ENCODE measurements at places on chromosomes 4 and X.

GRCh38 chr4:40409835-40410234 is 74.7 kb downstream of the CHRNA9 start:
- no peak for DNase-seq

DNA sequence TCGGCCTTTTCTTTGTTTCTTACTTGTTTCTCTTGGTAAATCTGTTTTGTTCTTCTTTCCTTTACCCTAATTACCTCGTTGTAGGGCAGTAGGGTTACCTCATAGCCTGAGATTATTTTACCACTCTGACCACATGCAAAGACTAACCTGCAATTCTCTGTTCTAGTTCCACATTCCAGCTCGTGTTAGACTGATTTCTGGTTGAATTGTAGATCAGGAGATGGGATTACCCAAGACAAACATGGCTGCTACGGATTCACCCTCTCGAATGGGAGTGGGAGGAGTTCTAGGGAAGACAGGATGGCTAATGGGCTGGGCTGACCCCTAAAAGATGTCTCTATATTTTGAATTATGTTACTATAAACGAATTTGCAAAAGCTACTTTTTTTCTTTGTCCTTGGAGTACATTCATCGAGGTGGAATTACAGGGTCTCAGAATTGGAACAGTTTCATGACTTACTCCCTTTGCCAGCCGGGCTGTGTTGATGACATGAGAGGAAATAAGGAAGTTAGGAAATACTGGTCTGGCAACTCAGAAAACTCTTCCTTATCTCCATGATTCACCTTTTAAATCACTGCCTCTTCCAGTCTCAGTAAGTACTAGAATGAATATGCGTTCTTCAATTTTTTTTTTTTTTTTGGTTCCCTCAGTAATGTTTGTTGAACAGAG is 36.7 kb upstream of the FBXW7 start:
- DNase-seq = no peak

GRCh38 chr4:4526401-4526800 is 15.4 kb downstream of the STX18 start:
- no peak for DNase-seq

DNA sequence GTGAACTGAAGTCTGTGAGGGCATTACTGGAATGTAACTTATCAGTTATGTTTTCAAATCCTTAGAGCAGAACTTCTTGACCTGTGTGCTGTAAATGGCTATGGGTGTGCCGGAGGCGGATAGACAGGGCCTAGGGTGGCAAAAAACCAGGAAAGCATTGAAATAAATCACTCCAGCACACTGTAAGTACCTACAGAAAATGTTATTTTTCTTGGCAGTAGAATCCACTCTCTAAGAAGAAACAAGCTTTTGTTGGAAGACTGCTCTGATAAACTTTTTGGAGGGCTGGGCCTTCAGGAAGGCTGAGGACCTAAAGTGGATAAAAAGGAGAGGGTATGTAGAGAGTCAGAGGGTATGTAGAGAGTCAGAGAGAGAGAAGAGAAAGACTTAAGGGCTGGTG is 14.9 kb downstream of the CPE start:
- DNase-seq = no peak

- peak; percentile 95 for DNase-seq
These were observed 361.2 kb downstream of the BCOR start for GRCh38 chrX:39736216-39737211.

All from right cardiac atrium (tissue), 5 donors.